ENCODE measurements at places on chromosomes 1 and 21. TPM values are rescaled to one million over a fixed set of nuclear protein-coding genes. Genes with fewer than 3 reads are reported as not detected.

RFX5 gene
- total RNA-seq: 30.9 TPM

MXRA8 gene
- total RNA-seq: 262 TPM

ZBTB8A gene
- 8.9 TPM for total RNA-seq

DNAI4 gene
- total RNA-seq: 70.9 TPM

CEP85 gene
- total RNA-seq: 17.6 TPM

SYTL1 gene
- 3.5 TPM for total RNA-seq

CSDE1 gene
- 592 TPM for total RNA-seq

EYA3 gene
- 20.1 TPM for total RNA-seq

FAM151A gene
- not detected for total RNA-seq

NBPF20 gene
- 4.7 TPM for total RNA-seq

TNFSF4 gene
- 1.7 TPM for total RNA-seq

ACTL8 gene
- total RNA-seq: not detected

OR2T33 gene
- not detected for total RNA-seq

RPE65 gene
- not detected for total RNA-seq

SLAMF9 gene
- 0.80 TPM for total RNA-seq

ZFP69 gene
- 5.1 TPM for total RNA-seq

RGS7 gene
- total RNA-seq: 2.0 TPM

SLC2A5 gene
- 9.4 TPM for total RNA-seq

CTXND2 gene
- not detected for total RNA-seq

RGL1 gene
- total RNA-seq: 76.9 TPM

GJC2 gene
- 10.5 TPM for total RNA-seq

CCDC27 gene
- total RNA-seq: not detected

ZNF124 gene
- total RNA-seq: 29.6 TPM

SYDE2 gene
- total RNA-seq: 18.3 TPM

URB2 gene
- total RNA-seq: 8.2 TPM

FMOD gene
- total RNA-seq: 126 TPM

HSD3B2 gene
- total RNA-seq: not detected

GORAB gene
- 15.3 TPM for total RNA-seq

RPTN gene
- not detected for total RNA-seq

CNR2 gene
- 0.09 TPM for total RNA-seq

SRGAP2 gene
- 149 TPM for total RNA-seq

JAM2 gene
- total RNA-seq: 78.1 TPM

SPRR1B gene
- total RNA-seq: not detected

CRNN gene
- not detected for total RNA-seq

LSM10 gene
- total RNA-seq: 27.7 TPM

FCGR1A gene
- total RNA-seq: 36.5 TPM

AMPD2 gene
- 49.5 TPM for total RNA-seq
